ENCODE measurements at places on chromosomes 7 and 10.

GRCh38 chr10:52488606-52489485, 174.8 kb downstream of the DKK1 start:
- peak; percentile 70 for DNase-seq

- no peak for DNase-seq
Measured at GRCh38 chr7:48063985-48064384, 25.1 kb upstream of the UPP1 start.

DNA sequence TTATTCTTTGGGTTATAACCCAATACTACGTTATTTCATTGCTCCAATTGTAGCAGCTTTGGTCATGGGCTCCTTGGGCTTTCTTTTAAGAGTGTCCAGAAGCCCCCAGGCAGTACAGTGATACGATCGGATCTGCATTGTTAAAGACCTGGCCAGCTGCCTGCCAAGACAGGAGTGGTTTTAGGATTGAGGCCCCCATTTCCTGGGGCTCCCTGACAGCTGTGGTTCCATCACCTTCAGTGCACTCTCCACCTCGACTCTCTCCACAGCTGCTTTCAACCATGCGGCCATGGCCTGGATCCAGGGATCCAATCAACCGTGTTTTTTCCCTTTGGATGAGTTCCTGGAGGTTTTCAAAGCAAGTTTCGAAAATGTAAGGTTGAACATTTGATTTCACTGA, 123.4 kb upstream of the BTBD16 start:
- DNase-seq = no peak

- peak; percentile 66 for DNase-seq
Measured at GRCh38 chr7:100065452-100066186, 15.9 kb downstream of the ZNF3 start.

- DNase-seq = peak; percentile 32
Measured at GRCh38 chr7:135645296-135645904, 16.9 kb upstream of the STMP1 start.

GRCh38 chr7:46616636-46617035, 695.6 kb upstream of the IGFBP3 start:
- no peak for DNase-seq

DNA sequence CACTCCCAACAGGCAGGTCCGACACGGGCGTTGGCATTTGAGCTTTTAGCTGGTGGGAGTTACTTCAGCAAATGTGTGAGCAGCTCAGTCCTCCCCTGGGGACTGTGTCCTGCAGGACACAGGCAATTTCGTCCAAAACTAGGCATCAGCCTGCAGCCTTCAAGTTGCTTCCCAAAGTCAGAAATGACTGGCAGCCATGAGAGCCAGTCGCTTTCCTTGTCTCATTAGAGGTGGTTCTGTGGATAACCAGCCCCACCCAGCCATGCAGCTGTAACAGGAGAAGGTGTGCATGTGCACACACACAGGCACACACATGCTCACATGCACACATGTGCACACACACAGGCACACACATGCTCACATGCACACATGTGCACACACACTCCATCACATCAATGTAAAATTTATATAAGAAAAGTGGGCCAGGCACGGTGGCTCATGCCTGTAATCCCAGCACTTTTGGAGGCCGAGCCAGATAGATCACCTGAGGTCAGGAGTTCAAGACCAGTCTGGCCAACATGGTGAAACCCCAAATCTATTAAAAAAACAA, 138.8 kb upstream of the TCERG1L start:
- DNase-seq = no peak

- DNase-seq = no peak
Measured at GRCh38 chr7:101395376-101395775, 32.7 kb downstream of the COL26A1 start.

- DNase-seq = no peak
Measured at GRCh38 chr7:47228386-47229014, 353.4 kb downstream of the TNS3 start.

DNA sequence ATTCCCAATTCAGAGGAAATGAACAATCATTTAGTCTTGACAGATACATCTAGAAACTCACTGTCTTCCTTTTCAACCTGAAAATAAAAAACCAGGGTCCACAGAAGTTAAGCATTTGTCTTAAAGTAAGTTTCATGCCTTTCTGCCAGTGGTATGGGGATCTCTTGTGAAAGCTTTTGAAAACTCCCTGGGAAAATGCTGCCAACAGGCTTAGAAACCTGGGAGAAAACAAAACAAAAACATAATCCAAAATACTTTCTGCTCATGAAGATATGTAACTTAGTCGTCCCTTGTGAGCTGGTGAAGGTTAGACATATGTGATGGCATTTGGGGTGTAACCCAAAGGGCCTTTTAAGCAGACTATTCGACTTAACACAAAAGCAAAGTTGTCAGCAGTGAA, 66.4 kb upstream of the ZNF438 start:
- peak; percentile 17 for DNase-seq

- no peak for DNase-seq
Measured at GRCh38 chr7:156753630-156754029, 113.1 kb downstream of the RNF32 start.

GRCh38 chr7:26167303-26167934, 15.4 kb downstream of the NFE2L3 start:
- no peak for DNase-seq

GRCh38 chr10:106571192-106571946, 593.1 kb downstream of the SORCS1 start:
- DNase-seq = peak; percentile 62

GRCh38 chr7:110003827-110004226, 1087.1 kb upstream of the LRRN3 start:
- no peak for DNase-seq

DNA sequence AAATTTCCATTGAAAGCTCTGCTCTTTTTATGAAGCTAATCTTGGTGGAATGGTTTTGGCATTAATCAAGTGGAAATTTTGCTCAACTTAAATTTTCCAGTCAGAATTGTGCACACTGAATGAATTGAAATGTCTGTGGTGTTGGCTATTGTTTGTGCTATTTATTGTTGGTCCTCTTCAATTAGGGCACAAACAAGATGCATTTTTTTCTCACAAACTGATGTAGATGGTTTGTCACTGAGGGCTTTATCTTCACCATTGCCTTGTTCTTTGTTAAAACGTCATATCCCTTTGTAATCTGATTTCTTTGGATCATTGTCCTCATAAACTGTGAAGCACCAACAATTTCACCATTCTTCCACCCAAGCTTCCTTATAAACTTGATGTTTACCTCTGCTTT, 152.1 kb upstream of the RHOBTB1 start:
- no peak for DNase-seq

DNA sequence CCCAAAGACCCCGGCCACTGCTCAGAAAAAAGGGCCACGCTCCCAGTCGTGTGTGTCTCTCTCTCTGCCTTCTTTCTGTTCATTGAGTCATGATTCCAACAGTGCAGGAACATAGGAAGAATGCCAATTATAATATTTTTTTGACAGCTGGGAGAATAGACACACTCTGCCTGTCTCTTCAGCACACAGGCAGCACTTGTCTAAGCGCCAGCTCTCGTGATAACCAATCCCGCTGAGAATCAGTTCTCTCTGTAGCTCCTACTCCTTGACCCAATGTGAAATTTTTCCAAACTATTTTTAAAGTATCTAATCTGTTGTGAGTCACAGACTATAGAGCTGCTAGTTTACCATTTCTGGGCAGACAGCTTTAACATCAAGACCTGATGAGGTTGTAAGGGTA, 145.7 kb upstream of the RHEB start:
- DNase-seq = peak; percentile 92

DNA sequence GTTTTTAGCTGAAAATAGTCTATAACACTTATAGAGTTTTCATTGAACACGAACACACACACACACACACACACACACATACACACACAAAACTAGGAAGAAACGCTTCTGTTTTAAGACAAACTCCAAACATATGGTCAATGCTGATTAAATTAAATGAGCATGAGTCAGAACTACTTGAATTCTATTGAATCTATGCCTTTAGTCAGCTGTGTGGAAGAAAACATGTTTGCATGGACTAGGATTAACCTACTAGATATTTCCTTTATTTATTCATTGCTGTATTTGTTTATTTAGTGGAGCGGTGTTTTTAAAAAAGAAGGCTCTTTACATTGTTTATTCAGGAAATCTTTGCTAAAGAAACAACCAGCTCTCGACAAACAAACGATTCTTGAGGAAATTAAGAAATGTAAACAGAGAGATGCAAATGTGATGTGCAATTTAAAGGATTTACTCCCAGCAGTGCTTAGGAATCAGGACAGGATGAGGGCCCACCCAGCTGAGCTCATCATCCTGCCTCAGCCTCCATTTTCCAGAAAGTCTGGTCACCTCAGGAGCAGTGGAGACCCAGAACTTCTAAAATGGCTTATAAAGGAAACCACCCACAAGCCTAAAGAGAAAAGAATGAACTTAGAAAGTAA, 83.2 kb downstream of the PDE1C start:
- peak; percentile 73 for DNase-seq

DNA sequence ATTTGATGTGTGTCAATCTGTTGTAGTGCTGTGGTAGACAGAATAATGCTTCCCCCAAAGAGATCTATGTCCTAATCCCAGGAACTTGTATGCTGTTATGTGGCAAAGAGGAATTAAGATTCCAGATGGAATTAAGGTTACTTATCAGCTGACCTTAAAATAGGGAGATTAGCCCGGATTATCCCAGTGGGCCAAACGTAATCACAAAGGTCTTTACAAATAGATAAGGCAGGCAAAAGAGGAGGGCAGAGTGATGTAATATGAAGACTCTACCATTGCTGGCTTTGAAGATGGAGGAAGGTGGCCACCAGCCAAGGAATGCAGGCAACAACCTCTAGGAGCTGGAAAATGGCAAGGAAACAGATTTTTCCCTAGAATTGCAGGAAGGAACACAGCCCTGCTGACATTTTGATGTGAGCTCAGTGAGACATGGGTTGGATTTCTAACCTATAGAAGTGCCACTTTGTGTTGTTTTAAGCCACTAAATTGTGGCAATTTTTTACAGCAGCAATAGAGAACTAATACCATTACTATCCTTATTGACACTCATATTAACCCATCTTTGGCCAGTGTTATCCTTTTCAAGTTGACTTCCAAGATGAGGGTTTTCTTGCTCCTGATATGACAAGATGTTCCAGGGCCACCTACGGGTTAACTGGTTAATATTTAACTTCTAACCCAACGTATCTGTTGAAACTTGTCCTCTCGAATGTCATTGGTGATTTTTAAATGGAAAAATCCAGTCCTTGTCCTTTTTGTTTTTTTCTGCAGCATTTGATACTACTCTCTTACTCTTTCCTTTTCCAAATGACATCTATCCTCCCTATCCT, 29.3 kb downstream of the CYCS start:
- DNase-seq = no peak

- peak; percentile 52 for DNase-seq
Measured at GRCh38 chr7:151740081-151740851, 136.6 kb downstream of the PRKAG2 start.

DNA sequence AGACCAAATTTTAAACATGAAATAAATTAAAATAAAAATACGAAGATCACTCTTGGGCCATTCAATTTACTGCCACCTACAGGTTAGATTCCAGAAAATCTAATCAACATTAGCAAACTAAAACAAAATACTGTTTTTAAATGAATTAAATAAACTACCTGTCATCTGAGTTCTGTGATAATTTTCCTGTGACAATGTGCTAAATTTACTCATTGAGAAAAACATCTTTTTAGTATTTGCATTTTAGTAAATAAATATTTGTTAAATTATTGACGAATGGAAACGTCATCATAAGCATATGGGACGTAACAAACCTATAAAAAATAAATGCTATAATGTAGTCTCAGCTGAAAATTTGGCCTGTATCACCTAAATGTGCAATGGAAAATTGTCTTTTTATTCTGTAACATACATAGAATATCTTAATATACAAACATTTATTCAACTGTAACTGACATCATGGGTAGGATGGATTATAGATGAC, 72.1 kb downstream of the ITGB8 start:
- DNase-seq = no peak

- no peak for DNase-seq
Measured at GRCh38 chr10:129993621-129994020, 29.5 kb upstream of the EBF3 start.

- no peak for DNase-seq
Measured at GRCh38 chr10:130941886-130942285, 369.6 kb downstream of the TCERG1L start.

GRCh38 chr7:51005074-51005473, 222.4 kb upstream of the GRB10 start:
- DNase-seq = no peak

DNA sequence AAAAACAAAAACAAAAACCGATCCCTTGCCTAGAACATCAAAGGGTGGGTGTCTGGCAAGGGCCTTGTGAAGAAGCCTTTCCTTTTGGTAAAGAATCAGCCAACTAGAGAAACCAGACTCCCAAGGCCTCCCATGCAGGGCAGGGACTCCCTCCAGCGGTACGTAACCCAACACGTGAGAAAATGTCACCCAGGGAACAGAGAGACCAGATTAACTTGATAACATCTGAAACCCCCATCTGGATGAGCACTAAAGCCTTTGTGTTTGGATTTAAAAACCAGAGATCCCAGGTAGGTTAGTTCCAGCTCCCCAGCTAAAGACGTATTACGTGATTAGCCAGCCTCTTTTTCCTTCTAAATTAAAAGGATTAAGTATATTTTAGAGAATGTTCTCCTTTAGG, 3.0 kb upstream of the HABP2 start:
- no peak for DNase-seq

DNA sequence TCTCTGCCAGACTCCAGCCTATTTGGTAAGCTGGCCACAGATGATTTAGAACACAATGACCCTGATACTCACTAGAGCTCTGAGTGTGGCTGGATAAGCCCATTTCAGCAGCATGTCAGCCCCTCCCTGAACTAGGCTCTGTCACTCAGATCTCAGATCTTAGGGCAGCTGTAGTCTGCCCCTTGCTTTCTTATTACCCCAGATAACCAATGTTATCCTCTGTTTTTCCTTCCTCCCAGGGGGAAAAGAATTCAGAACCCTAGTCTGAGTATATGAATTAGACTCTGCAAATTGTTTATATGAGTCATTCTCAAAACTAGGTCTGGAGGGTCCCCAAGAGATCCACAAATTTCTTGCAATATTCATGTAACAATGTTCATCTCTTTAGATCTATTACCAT, 286.2 kb downstream of the KCNMA1 start:
- peak; percentile 53 for DNase-seq

- no peak for DNase-seq
Measured at GRCh38 chr7:102426268-102427018, 6.9 kb upstream of the ORAI2 start.

- DNase-seq = no peak
Measured at GRCh38 chr7:42332605-42333222, 95.7 kb upstream of the GLI3 start.
